B cell (primary cell): ENCODE measurements at places on chromosomes 5 and 9. TPM values are rescaled to one million over a fixed set of nuclear protein-coding genes. Genes with fewer than 3 reads are reported as not detected.
A peak's percentile ranks its signal among the peaks of the same experiment; 100 is the strongest.

DNA sequence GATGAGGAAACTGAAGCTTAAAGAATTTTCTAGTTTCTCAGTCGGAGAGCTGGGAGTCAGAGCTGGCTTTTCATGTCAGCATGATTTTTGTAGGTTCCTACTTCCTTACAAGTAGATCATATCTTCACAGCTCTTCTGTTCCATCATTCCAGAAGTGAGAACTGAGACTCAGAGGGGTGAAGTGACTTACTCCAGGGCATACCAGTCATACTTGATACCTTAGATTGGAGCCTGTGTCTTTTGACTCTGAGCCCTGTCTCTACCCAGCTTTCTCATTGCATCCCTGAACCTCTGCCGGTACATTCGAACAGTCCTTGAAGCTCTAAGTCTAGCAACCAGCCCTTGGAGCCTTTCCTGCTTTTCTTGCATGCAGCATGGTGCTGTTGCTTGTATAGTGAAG, 53.3 kb downstream of the MCCC2 start:
- DNase-seq, result no peak

BARX1 gene
- polyA plus RNA-seq, result 0.12 TPM in 1 of 2 replicates, not detected in the other

SLC25A51 gene
- polyA plus RNA-seq, result 9.9 and 12.9 TPM in 2 replicates

GRCh38 chr5:177320879-177321278, 9.2 kb upstream of the MXD3 start:
- peak; percentile 55 for DNase-seq

TGFBI gene
- polyA plus RNA-seq, result 2.0 and 4.5 TPM in 2 replicates
